ENCODE measurements at places on chromosomes 1 and 21. TPM values are rescaled to one million over a fixed set of nuclear protein-coding genes. Genes with fewer than 3 reads are reported as not detected.

DNA sequence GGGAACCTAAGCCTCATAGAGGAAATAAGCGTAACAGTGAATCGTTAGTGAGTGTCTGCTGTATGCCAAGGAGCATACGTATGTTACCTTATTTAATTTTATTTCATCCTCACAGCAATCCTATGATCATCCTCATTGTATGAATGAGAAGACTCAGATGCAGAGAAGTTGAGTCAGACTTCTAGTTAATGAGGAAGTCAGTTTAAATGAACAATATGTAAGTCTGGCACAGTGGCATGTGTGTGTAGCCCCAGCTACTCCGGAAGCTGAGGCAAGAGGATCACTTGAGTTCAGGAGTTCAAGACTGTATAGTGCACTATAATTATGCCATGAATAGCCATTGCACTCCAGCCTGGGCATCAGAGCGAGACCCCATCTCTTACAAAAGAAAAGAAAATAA is 148.0 kb downstream of the ZZZ3 start:
- no peak for DNase-seq

DNA sequence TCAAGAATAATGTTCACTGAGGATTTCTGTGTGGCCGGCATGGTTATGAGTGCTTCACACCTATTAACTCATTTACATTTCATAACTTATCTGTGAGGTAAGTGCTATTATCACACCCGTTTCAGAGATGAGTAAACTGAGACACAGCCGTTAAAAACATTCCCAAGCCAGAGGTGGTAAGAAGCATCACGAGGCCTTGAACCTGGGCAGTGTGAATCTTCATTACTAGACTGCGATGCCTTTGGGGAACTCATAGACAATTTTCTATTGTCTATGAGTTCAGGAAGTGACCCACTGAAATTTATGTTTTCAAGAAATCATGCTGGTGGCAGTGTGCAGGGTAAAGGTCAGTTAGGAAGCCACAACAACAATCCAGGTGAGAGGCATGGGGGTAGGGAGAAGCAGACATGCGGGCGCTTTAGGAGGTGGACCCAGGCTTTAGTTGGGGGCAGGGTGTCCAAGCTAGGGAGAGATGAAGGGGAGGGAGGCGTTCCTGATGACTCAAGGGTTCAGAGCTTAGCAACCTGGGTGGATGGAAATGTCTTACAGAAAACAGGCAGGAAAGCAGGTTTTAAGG is 14.5 kb downstream of the GNG12 start:
- DNase-seq = no peak

REG4 gene
- not detected for total RNA-seq

EDARADD gene
- not detected for total RNA-seq

DNA sequence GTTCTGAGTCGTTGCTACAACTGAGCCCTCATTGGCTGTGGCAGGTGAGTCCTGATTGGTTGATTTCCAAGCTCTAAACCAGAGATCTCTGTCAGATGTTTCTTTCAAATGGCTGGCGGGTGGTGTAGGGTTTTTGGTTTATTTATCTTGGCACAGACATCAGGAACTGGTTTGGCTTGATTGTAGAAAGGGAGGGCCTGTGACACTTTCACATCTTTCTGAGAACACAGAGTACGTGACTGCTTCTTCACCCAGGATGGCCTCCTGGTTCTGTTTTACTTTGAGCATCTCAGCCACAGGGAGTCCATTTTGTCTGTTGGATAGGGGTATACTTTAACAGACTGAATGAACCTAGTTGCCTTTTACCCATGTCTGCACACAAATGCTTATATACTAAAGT is 89.4 kb upstream of the GPR52 start:
- no peak for DNase-seq

DNA sequence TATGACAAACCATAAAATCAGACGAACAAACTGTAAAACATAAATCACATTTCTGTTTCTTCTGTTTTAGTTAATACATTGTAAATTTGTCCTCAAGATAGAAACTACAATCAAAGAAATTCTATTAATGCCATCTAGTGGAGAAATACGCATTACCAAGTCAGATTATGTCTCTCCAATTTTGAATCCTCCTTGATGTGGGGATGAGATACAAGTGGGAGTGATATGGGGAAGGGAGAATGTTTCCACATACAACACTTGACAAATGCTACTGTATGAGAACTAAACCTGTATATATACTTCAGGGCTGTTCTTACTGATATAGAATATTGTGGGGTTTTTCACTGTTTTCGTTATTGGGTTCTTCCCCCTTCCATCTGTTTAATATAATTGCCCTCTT is 2.6 kb downstream of the HFM1 start:
- DNase-seq = no peak

GRCh38 chr1:98906809-98907208 is 97.9 kb downstream of the PLPPR5 start:
- DNase-seq = no peak

ESPN gene
- not detected for total RNA-seq
